ENCODE measurements at places on chromosomes 16 and 17.

DNA sequence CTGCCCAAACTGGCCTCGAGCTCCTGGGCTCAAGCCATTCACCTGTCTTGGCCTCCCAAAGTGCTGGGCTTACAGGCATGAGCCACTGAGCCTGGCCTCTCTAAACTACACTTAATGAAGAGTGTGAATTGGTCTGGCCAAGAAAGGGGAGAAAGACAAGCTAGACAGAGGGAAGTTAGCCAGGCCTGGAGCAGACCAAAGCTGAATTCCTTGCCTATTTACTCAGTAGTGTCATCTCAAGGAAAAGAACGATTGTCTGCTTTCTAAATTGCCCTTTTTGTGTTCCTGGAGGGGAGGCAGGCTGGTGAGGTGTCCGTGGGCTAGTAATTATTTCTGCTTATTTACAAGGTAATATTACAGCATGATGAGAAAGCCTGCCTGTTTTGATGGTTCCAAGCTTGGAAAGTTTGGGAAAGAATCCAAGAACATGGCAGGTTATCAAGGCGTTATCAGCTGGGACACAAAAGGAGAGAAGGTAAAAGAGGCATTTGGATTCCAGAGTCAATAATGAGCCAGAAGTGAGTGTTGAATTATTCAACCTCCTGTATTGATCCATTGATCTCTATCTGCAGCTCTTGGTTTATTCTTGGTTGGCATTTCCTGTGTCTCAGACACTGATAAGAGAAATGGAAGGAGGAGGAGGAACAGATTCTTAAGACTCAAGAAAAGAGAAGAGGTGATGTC lies 6.3 kb upstream of the CBFB start:
- DNase-seq = no peak

DNA sequence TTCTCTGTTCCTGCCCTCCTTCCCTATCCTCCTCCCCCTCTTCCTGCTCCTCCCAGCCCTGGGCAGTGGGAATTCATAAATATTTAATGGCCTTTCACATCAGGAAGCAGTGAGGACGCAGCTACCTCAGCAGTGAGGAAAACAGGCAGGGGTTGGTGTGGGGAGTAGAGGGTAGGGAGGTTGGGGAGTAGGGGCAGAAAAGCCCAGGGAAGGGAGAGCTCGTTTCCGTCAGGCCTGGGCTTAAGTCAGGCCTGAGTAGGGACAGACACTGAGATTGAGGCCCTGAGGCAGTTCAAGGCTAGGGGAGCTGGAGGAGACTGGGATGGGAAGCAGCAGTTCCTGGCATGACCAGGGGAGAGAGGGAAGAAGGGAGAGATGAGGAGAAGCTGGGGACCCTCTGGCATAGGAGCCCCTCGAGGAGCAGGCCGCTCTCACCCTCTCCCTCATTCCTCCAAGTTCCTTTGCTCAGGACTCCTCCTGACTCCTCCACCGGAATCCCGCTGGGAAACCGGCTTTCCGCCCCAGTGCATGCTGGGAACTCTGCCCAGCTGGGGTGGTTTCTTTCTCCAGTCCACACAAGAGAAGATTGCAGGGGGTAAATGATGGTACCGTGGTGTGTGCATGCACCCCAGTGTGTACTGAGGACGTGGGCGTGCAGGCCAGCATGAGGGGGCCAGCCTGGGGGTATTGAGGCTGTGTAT lies 6.2 kb downstream of the SAMD14 start:
- DNase-seq = peak; percentile 61

DNA sequence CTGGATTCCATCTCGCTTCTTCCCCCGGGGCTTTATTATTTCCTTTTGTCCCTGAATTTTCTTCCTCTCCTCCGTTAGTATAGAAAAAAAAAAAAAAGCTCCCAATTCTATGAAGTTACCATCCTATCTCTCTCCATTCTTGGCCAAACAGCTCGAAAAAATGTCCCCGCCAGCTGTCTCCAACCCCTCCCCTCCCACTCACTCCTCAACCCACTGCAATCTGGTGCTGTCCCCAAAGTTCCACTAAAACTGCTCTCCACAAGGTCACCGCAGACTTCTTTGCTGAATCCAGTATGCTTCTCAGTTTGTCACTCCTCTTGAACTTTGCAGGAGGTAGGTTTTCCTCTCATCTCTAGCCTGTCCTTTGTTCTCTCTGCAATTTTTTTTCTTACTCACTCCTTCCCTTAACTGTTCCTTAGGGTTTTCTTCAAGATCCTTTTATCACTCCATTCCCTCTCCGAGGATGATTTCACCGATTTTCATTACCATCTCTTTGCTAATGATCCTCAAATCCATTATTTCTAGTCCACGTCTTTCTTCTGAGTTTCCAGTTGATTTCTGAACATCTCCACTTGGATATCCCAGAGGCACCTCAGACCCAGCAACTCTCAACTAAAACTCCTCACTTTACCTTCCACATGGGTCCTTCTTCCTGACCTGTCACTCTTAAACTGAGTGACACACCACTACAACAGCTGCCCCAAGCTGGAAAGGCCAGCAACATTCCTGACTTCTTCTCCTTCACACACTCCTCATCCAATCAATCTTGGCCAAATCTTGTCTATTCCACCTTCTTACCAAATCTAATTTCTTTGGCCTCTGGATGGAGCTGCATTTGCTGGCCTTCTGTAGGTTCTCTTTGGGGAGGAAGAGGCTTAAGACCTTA lies 1.5 kb upstream of the SUMO2 start:
- no peak for DNase-seq

DNA sequence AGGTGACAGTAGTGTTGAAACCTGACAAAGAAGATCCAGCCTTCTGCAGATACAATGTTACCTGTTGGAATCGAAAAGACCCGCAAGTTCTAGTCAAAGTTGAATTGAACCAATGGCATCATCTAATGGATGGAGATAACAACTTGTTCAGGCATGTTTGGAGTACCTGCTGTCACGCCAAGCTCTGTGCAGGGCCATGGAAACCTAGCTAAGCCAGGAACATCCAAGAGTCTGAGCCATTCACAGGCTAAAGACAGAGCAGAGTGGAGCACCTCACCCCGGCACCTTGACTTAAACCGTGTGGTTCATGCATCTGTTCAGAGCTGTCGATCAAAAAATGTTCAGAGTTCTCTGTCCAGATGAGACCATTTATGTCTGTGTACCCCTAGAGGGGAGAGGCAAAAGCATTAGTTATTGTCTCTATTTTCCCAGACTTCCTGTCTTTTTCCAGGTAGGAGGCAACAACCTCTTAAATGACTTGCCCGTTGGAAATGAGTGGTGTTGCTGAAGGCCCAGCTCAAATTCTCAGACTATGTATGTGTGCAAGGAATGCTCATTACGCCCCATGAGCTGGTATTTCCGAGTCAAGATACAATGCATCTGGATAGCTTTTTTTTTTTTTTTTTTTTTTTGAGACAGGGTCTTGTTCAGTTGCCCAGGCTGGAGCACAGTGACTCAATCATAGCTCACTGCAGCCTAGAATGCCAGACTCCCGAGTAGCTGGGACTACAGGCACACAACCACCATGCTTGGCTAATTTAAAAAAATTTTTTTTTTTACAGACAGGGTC lies 44.9 kb upstream of the XYLT1 start:
- DNase-seq = no peak

DNA sequence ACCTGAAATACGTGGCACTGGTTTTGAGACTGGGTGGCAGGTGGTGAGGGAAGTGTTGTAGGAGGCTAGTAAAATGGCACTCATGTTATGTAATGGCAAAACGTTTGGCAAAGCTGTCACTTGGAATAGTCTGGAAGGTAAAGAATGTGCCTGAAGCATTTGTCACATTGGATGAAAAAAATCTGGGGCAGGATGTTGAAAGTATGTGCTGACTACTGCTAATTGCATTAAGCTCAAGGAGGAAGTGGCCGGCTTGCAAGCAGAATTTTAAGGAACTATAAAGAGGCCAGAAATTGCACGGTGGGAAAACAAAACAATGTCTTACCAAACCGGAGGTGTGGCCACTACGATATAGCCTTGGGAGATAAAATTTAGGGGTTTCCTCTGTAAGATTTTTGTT lies 26.6 kb upstream of the NLRP1 start:
- no peak for DNase-seq

Measured in thyroid gland (tissue), 4 donors.